ENCODE measurements at places on chromosomes 4 and X.

GRCh38 chr4:140764785-140765392, 8.7 kb upstream of the TBC1D9 start:
- DNase-seq: no peak

DNA sequence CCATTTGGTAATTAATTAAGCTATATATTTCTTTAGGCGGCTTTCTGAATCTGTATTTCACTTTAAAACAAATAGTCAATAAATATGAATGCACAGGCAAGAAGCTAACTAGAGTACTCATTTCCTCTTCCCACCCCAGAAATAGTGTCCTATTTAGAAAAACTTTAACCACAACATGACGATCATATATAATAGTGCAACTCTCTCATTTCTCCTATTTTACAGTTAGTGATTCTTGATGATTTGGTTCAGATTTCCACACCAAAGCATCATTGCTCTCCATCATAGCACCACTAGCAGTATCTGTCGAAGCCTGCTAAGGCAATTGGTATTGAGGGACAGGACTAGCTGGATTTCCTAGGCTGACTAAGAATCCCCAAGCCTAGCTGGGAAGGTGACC, 184.0 kb upstream of the GALNTL6 start:
- no peak for DNase-seq

GRCh38 chrX:84318661-84319060, 130.7 kb upstream of the RPS6KA6 start:
- DNase-seq: no peak

DNA sequence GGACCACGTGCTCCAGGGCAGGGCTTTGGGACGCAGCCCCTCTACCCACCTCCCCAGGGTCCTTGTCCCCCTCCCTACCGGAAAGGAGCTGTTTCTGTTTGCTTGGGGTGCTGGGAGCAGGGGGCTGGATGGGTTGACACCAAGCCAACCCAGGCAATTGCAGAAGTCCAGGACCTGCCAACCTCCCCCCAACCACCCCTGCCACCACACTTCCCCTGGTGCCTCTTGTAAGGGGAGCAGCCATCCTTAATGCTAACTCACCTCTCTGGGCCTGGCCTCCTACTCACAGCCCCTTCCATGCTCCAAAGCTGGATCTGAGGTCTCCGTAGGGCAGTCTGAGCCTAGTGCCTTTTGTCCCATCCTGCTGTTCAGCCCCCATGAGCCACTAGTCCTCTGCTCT, 631.9 kb downstream of the BCOR start:
- no peak for DNase-seq

DNA sequence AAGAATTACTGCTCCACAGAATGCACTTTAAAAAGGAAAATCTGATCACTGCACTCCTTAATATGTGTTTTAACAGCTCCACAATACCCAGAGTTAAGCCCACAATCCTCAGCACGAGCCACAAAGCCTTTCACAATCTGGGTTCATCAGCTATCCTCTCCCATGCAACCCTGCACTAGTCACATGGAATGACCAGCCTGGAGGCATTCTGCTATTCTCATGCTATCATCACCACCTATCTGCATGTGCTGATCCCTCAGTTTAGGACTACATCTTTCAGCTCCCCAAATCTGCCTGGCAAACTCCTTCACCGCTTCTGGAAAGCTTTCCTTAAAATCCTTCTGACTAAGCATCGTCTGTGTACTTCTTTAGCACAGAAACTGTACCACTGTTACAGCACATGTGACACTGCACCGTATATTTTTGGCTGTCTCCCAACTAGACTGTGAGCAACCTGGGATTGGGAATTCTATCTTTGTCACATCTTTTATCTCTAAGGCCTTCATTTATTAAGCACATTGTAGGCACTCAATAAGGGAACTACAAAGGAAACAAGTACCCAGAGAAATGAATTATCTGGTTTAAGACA, 18.3 kb upstream of the EIF1AX start:
- no peak for DNase-seq

DNA sequence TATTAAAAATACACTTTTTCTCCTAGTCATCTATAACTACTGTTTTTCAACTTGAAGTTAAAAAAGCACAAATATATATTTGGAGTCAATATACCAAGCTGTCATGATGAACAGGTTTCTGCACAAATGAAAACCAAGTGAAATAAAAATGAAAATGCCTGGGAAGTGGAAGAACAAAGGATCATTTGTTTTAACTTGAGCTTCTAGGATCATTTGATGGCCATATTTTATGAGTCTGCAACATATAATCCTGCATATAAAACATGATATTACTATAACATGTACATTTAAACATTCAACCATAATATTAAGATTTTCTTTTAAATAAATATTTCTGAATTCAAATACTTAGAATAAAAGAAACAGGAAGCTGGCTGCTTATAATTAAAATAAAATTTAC, 8.5 kb upstream of the ARHGEF38 start:
- no peak for DNase-seq

GRCh38 chr4:14410516-14410915, 591.8 kb upstream of the CPEB2 start:
- DNase-seq: no peak
